Heart right ventricle (tissue), 16 donors: ENCODE measurements at places on chromosomes 11 and 22. TPM values are rescaled to one million over a fixed set of nuclear protein-coding genes. Genes with fewer than 3 reads are reported as not detected.

Gene KCNK7
- 1.4 TPM for polyA plus RNA-seq

DNA sequence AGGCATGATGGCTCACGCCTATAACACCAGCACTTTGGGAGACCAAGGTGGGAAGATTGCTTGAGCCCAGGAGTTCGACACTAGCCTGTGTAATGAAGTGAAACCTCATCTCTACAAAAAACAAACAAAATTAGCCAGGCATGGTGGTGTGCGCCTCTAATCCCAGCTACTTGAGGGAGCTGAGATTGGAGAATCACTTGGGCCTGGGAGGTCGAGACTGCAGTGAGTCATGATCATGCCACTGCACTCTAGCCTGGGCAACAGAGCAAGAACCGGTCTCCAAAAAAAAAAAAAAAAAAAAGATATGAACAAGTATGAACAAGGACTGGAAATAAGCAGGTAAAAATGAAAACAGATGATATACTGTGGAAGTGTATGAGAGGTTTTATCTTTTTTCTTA is 54.1 kb upstream of the SOX6 start:
- no peak for DNase-seq

GRCh38 chr11:84663731-84664130 is 963.4 kb downstream of the DLG2 start:
- DNase-seq, result no peak

DNA sequence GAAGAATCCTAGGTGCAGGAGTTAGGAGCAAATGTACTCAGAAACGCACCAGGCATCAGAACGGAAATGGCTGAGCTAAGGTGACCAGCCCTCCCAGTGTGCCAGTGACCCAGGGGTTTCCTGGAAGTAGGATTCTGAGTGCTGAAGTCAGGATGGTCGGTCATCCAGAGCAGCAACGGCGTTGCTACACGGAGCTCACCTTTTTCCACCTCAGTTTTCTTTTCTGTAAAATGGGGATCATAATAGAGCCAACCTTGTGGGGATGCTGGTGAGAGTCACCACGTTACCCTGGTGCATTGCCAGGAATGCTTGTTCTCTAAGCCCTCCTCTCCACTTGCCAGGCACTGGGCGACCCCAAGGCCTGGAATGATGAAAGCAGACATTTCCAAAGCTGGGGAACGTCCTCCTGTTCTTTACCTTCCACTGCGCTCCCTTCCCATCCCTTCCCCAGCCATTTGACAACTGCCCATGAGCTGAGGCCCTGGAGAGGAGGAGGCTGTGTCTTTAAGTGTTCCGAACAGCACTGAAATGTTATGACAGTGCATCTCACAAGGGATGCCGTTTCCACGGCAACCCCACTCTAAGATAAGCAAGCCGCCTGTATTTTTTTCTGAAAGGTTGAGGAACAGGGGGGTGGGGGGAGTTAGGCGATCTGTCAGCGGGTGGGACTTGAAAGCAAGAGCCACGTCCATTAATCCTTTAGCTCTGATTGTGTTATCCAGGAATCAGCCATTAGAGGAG is 66.8 kb downstream of the TSPAN18 start:
- no peak for DNase-seq

GRCh38 chr22:19051381-19052072 is 70.7 kb downstream of the DGCR2 start:
- DNase-seq, result no peak

DNA sequence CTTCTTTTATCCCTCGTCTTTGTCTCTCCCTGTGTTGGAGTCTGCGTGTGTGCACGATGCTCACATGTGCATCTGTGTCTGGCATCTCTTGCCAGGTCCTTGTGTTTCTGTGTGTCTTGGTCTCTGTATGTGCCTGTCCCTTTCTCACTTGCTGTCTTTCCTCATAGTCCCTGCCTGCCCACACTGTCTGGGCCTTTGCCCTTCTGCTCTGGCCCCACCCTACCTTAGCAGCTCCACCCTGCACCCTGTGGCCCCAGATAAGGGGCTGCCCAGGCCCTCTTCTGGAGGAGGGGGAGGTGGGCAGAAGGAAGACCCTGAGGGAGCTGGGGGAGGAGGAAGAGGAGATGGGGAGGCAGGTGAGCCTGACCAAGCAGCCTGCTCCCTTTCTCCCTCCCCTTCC is 2.8 kb downstream of the EHBP1L1 start:
- no peak for DNase-seq
